ENCODE measurements at places on chromosomes 5 and 9.

DNA sequence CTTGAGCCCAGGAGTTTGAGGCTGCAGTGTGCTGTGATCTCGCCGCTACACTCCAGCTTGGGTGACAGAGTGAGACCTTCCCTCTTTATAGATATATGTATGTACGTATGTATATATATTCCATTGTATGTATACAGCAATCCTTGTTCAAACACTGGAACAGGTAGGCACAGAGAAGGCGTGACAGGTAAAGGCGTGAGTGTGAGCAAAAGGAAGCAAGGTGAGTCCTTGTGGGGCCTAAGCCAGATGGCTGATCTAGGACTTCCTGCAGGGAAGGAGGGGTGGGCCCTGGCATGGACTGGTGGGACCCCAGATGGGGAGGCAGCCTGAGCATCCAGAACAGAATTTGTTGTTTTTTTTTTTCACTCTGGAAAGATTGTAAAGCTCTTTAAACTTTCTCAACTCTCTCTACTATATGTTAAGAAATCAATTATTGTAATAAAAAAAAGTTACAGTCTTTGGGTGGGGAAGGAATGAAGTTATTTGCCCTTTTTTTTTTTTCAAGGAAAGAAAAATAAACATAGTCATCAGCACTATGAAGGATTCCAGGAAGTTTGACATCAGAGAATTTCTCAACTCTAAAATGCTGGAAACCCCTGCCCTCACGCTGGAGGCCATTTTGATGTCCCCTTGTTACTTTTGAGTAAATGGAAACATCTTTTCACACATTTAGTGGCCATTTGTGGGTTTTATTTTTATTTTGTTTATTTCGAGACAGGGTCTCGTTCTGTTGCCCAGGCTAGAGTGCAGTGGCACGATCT lies 38.9 kb upstream of the STXBP1 start:
- DNase-seq = no peak

DNA sequence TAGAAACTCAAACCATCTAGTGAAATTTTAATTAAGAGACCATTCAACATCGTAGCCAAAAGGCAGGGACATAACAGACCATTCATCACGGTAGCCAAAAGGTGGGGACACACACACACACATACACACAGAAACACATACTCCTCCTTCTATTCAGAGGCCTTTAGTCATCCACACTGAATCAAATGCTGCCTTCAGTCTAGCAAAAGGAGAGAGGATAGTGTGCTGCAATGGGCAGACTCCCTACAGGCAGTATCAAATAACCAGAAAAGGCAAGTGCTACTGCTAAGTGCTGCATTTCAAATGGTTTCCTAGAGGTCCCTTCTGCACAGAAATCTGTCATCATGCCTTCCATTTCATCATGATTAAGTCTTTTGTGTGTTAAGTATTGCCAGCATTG lies 303.9 kb downstream of the TRIM32 start:
- no peak for DNase-seq

DNA sequence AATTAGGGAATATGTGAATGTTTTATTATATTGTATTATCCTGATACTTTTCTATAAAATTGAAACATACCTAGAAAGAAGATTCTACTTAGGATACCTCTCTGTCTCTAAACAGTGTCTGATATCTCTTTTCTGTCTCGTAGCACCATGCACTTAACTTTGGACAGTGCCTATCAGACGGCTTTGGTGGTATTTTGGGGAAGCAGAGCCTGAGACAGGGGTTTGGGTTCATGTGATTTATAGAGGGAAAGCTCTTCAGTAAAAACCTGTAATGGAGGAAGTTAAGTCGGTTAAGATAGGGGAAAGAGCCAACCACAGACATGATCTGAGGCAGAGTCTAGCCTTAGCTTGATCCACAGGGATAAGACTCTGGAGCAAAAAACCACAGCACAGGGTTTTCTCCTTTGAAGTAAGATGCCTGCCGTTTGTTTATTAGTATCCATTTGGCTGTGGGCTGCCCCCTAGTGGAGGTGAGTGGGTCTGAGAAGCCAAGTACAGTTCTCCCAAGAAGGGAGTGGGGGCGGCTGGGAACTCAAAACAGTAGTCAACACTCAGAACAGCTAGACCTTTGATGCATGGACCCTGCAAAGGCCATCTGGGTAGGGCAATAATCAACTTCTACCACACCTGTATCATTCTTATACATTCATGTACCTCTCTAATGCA lies 141.2 kb upstream of the ASTN2 start:
- peak; percentile 35 for DNase-seq

- DNase-seq = no peak
These were observed 1219.4 kb upstream of the C9orf72 start for GRCh38 chr9:28792716-28793115.

DNA sequence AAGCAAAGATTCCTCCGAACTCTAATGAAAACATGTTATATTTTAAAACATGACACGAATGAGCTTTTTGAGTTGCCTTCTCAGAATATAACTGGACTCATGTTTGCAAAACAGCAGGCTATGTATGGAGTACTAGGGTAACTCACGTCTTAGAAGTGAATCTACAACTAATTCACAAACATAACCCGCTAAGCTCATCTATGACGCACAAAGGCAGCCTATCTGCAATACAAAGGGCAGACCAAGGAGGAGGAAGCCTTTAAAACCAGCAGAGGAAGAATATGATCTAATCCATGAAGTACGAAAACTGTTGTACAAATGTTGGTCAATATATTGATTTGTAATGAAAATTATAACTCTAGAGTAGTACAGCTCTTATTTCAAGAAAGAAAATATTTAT lies 67.0 kb downstream of the CETN3 start:
- DNase-seq = no peak

DNA sequence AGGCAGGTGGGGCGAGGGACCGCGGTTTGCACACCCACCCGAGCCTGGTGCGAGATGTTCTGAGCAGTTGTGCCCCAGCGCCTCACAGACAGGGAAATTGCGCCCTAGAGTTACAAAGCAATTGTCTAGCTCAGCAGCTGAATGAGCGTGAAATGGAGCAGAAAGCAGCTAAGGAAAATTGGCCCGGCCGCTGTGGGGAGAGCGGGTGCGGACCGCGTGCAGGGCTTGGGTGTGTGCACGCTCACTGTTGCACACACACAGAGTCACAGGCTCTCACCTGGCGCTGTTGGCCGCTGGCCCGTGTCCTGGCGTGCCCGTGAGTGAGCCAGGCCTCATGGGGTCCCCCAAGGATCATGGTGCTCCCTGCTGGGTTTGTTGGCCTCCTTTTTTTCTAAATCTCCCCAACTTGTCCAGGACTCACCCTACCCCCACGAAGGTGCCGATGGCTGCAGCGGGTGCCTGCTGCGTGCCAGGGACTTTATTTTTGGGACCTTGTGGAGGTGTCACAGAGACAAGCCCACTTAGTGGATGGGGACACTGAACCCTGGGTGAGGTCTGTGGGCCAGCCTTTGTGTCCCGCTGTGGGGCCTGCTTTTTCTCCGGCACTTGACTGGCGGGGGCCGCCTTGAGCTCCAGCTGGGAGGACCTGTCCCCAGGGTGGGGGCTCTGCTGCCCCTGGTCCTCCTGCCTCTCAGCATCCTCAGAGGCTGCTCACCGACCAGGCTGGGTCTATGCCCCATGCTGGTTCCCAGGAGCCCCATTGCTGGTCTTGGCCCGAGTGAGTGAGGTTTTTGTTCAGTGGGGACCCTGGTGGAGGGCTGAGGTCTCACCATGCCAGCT lies 5.2 kb downstream of the RXRA start:
- DNase-seq = no peak

DNA sequence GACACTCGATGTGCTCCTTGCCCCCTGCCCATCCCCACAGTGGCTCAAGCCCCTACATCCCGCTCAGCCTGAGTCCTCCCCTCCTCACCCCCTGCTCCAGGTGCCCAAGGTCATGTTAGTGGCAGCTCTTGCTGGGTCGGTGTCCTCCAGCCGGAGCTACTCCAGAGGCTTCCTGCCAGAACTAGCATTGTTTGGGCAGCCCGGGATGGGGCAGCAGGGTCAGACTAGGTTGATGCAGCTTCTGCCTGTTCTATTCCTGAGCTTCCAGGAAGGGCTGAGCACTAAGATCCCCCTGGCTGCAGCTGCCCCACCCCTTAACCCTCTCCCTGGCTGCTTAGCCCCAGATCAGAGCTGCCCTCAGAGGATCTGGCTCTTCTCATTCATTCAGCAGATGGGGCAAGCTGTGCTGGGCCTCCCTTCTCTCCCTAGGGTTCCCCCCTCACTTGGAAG lies 671 bp downstream of the RGS14 start:
- no peak for DNase-seq

DNA sequence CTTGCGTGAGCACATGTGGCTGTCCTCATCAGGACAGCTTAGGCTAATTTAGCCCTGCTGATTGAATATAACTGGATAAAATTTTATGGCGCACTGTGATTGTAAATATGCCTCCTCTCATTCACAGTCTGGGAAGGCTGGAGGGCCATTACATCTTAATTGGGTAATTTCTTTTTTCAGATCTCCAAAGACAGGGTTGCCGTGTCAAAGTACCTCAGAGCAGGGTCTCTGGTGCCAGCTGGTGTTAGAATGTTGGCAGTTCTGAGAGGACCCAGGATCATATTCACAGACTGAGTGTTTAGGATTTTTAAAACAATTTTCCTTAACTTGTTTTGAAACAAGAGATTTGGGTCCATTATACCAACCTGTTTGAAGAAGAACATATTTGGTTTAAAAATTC lies 455.7 kb upstream of the TLE4 start:
- DNase-seq = no peak

- no peak for DNase-seq
These were observed 26.3 kb downstream of the NR3C1 start for GRCh38 chr5:143376911-143377813.

GRCh38 chr5:142053426-142054151 lies 40.8 kb upstream of the GNPDA1 start:
- no peak for DNase-seq

GRCh38 chr9:112784020-112784785 lies 33.6 kb downstream of the SNX30 start:
- DNase-seq = no peak

- DNase-seq = no peak
These were observed 1.5 kb upstream of the GLRA1 start for GRCh38 chr5:151926188-151926587.

GRCh38 chr9:118595719-118596305 lies 773.4 kb downstream of the BRINP1 start:
- no peak for DNase-seq

DNA sequence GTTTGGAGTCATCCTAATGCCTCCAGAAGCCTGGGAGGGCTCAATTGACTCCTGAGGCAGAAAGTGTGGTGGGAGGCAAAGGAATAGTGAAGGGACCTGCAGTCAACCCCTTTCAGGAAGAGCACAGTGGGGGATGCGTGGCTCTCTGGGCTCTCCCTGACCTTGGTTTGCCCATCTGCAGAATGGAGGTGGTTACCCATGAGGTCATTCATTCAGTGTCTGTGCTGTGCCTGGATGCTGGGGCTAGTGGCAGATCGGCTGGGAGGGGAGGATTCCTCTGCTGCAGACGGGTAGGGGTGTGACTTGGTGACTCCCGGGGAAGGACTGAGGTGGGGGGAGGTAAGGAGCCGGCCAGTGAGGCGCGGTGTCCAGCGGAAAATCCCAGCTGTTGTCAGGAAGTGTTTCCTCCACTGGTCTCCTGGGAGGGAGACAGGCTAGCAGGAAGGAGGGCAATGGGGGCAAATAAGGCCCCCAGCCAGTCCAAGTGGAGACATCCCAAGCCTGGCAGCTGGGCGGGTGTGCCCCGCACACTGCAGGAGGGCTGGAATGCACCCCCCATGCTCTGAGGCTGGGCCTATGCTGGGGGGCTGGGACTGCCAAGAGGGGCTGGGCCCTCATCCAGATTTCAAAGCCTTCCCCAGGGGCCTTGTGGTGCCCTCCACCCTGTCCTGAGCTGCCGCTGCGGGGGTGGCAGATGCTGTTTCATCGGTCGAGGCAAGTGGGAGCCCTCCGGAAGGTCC lies 10.9 kb downstream of the CXXC5 start:
- DNase-seq = no peak

- DNase-seq = no peak
These were observed 182.1 kb upstream of the TRIM32 start for GRCh38 chr9:116504893-116505480.

DNA sequence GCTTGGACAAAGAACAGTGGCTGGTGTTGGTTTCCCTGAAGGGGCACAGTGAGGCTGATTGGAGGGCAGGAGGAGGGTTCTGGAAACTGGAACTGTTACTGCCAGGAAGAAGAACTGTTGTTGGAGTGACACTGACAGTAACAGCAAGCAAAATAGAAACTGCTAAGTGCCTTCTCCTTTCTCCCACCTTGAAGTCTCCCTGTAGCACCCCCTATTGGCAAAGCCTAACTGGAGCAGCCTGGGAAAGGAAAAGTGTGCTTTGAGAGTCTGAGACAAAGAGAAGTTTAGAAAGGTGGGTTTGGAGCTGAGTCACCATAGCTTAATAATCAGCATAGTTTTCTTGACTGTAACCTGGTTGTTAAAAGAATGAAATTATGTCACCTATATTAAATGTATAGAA lies 2.5 kb upstream of the TMEM174 start:
- no peak for DNase-seq

GRCh38 chr5:94391996-94392395 lies 226.4 kb downstream of the KIAA0825 start:
- no peak for DNase-seq

- no peak for DNase-seq
These were observed 389.0 kb downstream of the TAF11L14 start for GRCh38 chr5:18023275-18023674.

GRCh38 chr9:70411930-70412831 lies 2.3 kb downstream of the KLF9 start:
- peak; percentile 41 for DNase-seq

DNA sequence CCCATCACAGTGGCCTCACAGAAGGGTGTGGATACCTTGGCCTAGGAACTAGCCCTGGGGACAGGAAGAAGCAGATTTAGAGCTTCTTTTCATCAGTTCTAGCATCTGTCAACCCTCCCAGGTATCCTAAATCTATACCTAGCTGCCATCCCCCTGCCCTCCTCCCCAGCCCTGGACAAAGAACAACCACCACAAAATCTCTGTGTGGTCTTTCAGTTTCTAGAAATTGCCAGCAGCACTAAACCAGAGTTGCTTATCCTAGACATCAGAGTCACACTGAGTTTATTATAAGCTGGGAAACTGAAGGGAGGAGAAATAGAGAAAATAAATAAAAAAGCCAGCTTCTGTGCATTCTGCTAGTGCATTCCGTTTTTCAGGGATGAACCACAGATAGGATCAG lies 14.6 kb downstream of the CCDC180 start:
- DNase-seq = no peak

GRCh38 chr9:90460220-90460619 lies 182.4 kb downstream of the DIRAS2 start:
- no peak for DNase-seq

DNA sequence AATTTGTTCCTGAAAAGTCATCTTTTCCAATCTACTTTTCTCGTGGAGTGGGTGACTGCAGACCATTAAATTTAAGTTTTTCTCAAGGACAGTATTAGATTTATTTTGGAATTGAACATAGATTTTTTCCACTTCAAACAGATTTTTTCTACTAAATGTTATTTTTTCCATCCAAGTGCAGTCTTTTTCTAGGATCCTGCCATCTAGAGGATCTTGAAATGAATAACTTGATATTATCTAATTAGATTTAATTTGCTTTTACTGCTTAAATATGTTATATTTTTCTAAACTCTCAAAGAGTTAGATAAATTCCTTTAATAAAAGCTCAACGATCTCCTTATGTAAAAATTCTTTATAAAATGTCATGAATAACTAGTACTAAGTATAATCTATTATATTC lies 136.9 kb upstream of the PRR16 start:
- DNase-seq = no peak

Data from germinal center (tissue), 1 donor.